ENCODE measurements at places on chromosomes 16 and 17.

DNA sequence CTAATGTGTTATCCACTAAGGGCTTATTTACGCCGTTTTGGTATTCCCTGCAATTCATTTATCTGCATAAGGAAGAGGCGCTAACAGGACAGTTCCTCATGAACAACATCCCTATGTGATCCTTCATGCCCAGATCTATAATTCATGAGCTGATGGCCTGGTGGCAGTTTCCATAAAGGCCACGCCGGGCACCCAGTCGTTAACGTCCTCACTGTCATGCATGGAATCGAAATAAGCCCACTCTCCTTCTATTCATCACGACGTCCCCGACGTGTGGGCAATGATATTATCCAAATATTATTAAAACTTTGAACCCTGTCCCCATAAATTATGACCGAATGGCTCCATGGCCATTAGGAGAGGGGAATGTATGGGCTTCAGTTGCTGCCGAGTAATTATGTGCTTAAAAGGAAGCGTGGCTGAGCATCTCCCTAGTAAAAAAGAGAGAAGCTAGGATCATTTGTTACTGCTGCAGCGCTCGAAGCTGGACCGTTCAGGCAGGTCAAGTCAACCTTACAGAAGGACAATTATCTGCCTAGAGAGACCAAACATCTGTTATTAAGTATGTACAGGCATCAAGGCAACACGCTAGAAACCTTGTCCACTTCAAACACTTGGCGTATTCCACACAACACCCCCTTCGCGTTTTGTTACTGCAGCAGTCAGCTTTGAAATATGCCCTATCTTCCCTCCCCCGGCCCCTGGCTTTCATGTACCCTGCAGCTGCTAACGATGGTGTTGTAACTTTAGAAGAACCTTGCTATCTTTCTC is 94.0 kb upstream of the SALL1 start:
- DNase-seq, result no peak

GRCh38 chr17:9766970-9767369 is 24.4 kb downstream of the DHRS7C start:
- DNase-seq, result no peak

- DNase-seq, result no peak
These were observed 102.2 kb downstream of the CMIP start for GRCh38 chr16:81546781-81547180.

- DNase-seq, result no peak
These were observed 3.9 kb upstream of the RAB40B start for GRCh38 chr17:82702231-82702927.

- no peak for DNase-seq
These were observed 16.8 kb downstream of the SRL start for GRCh38 chr16:4225075-4225474.

DNA sequence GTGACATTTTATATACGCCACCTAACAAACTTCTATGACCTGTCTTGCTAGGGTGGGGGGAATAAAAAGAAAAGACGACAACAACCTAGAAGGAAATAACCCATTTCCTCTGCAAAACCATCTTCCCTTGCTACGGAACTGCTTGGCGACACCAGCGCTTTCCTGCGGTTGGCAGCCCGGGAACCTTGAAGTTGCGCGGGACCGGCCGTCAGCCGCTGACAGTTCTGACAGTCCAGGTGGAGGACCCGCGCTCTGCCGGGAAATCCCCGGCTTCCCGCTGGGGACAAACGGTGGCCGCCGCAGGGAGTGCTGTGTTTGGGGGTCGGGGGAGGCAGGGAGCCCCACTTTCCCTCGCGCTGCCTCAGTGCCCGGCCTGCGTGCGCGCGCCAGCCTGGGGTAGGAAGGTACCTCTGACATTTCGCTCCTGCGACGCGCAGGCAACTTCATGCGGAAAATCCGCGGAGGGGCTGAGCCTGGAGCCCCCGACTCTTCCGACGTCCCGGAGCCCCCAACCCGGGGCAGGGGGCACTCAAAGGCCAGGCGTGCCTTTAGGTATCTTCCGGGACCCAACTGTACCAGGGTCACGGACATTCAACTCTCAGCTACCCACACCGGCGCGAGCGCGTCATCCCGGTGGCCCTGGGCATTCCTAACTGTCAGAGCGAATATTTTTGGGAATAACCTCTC is 516 bp downstream of the SLC16A6 start:
- no peak for DNase-seq

DNA sequence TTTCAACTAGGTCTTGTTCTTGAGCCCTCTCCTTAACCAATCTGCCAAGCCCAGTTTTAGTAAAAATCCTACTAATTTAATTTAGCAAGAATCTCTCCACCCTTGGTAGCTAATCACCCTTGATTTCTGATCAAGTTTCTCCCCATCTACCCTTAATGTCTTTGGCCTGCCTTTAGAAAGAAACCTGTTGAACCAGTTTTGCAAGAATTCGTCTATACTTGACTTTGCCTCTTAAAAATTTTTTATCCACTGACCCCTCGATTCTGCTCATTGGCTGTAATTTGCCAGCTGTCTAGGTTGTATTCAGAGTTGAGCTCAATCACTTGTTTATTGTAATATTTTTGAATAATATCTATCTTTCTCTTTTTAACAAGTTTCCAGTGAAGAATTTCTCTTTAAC is 1138.5 kb downstream of the CDH11 start:
- DNase-seq, result no peak

- no peak for DNase-seq
These were observed 76.9 kb downstream of the TEX14 start for GRCh38 chr17:58614859-58615459.

- DNase-seq, result no peak
These were observed 72.7 kb upstream of the MYOCD start for GRCh38 chr17:12592941-12593340.

- DNase-seq, result no peak
These were observed 23.0 kb downstream of the TSPOAP1 start for GRCh38 chr17:58305626-58306025.

GRCh38 chr17:55237841-55238178 is 26.9 kb upstream of the HLF start:
- DNase-seq, result no peak

- no peak for DNase-seq
These were observed 2.0 kb upstream of the MGAT5B start for GRCh38 chr17:76866203-76866602.

- DNase-seq, result no peak
These were observed 18.4 kb downstream of the PLCG2 start for GRCh38 chr16:81797443-81797842.

- no peak for DNase-seq
These were observed 122.0 kb downstream of the CLEC16A start for GRCh38 chr16:11066261-11066870.

GRCh38 chr17:39687101-39687545 is 734 bp downstream of the PGAP3 start:
- no peak for DNase-seq

- DNase-seq, result no peak
These were observed at the start of gene IGF2BP1 for GRCh38 chr17:48997103-48997826. Gene IGF2BP1 (plus strand): TSS chr17:48997385. CDS start chr17:48997746, 361 bp downstream.

DNA sequence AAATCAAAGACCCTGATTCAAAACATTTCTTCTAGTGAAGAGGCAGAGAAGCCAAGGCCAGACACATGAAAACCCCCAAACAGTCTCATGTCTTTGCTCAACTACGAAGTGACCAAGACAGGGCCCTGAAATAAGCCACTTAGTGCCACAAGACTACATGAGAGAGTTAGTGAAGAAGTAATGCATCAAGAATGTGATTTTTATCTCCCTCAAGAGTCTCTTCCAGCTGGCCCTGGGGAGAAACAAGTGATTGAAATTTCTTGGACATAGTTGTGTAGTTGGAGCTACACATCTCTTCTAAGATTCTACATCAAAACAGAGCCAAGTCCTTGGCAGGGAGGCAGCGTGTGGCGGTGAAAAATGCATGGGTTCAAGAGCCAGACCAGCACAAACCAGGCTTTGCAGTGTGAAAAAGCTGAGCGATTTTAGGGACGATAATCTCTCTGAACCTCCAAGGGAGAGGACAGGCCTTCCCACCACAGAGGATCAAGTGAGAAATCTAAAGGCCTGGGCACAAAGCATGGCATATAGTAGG is 30.6 kb downstream of the LYRM1 start:
- no peak for DNase-seq

- peak; percentile 8 for DNase-seq
These were observed 331 bp upstream of the CCDC92B start for GRCh38 chr17:2749784-2750181.
